ENCODE measurements at places on chromosomes 1 and 21. TPM values are rescaled to one million over a fixed set of nuclear protein-coding genes. Genes with fewer than 3 reads are reported as not detected.

Gene LRRC53
- 0.42 TPM for total RNA-seq

DNA sequence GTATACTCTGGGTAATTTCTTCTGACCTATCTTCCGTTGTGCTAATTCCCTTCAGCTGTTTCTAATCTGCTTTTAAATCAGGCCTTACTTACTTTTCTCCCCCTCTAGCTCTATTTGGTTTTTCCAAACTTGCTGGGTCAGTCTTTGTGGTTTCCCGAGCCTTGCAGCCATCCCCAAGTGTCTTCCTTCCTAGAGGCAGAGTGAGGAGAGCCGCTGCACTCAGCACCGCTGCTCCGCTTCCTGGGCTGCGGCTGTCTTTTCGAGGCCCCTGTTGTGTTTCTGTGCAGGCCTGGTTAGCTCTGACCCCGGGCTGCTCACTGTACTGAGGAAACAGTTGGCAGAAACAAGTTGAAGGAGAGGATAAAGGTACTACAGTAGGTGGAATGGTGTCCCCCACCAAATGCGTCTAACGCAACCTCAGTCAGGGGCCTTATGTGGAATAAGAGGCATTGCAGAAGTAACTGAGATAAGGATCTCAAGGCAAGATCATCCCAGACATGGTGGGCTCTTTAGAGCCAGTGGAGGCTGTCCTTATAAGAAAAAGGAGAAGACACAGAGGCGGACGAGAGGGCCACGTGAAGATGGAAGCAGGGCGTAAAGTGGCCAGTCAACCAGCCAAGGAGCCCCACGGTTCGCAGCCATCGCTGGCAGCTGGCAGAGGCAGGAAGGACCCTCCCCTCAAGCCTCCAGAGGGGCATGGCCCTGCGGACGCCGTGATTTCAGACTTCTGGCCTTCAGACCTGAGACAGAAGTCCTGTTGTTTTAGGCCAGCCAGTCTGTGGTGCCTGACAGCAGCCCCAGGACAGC, 10.5 kb downstream of the WNT9A start:
- peak; percentile 22 for DNase-seq

GRCh38 chr1:208122612-208123358, 121.4 kb downstream of the PLXNA2 start:
- DNase-seq = no peak

Gene PRKACB
- 11.2 TPM for total RNA-seq

- peak; percentile 92 for DNase-seq
These were observed 11.2 kb downstream of the MEF2D start for GRCh38 chr1:156489166-156489934.

GRCh38 chr1:115495625-115496024, 146.1 kb upstream of the VANGL1 start:
- DNase-seq = no peak

Measured in glutamatergic neuron (in vitro differentiated cells).